ENCODE measurements at places on chromosomes 7 and 10.

GRCh38 chr7:159192725-159193453, 48.2 kb upstream of the VIPR2 start:
- no peak for DNase-seq

DNA sequence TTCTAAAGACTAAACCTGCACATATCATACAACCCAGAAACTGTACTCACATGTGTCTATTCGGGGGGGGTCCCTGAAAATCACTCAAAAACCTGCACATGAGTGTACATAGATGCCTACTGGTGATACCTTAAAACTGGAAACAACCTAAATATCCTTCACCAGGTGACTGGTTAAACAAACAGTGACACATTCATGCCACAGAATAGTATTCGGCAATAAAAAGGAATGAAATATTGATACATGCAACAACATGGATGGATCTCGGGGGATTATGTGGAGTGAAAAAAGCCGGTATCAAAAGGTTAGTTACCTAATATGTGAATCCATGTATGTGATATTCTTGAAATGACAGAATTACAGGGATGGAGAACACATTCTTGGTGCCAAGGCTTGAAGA, 32.1 kb upstream of the EGFR start:
- no peak for DNase-seq

- no peak for DNase-seq
These were observed 5.8 kb upstream of the PDCD4 start for GRCh38 chr10:110865809-110866482.

DNA sequence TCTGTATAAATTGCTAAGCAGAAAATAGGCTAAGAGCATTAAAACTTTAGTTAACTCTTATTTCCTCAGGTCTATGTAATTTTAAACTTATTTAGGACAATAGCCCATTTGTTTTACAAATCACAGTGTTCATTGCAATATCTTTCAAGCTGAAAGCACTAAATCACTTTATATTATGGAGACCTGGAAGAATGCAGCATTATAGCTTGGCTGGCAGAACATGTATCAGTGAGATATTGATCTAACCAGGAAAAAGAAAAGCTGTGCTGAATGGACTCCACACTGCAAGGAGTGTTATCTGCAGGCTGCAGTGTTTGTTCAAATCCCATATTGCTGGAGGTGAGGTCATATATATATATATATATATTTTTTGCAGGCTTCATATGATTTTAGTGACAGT, 517.5 kb downstream of the NRG3 start:
- DNase-seq = no peak

GRCh38 chr7:946256-946996, 8.1 kb downstream of the ADAP1 start:
- DNase-seq = no peak
